ENCODE measurements at places on chromosomes 1 and 21.
A peak's percentile ranks its signal among the peaks of the same experiment; 100 is the strongest.

GRCh38 chr21:41207401-41208375 lies 39.7 kb downstream of the BACE2 start:
- no peak for DNase-seq

- no peak for DNase-seq
Measured at GRCh38 chr1:68046885-68047658, 3.4 kb downstream of the DIRAS3 start.

GRCh38 chr1:183226963-183227362 lies 40.9 kb downstream of the LAMC2 start:
- DNase-seq = no peak

DNA sequence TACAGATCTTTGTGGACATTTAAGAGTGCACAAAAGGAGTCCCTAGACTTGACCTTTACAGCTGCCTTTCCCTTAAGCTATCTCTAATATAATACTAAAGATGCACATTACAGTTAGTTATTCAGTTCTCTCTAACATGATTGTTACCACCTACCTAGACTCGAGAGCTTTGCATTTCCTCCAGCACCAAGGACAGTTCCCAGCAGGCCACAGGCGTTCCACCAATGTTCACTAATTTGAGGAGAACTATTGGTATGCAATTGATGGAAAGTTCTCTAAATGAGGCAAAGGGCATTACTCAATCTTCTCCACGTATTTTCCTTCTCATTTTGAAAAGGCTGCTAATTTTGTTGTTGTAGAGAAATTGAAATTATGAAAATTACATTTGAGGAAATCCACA lies 5.4 kb upstream of the NTNG1 start:
- peak; percentile 82 for DNase-seq

Measured in GM23338 (cell line).